Activated T-cell treated with anti-CD3 and anti-CD28 coated beads, Interleukin-2, amount 50 U/mL, for 48 hours (primary cell): ENCODE measurements at places on chromosomes 13 and 19.

- no peak for DNase-seq
These were observed 477 bp downstream of the PIP5K1C start for GRCh38 chr19:3699741-3700241.

DNA sequence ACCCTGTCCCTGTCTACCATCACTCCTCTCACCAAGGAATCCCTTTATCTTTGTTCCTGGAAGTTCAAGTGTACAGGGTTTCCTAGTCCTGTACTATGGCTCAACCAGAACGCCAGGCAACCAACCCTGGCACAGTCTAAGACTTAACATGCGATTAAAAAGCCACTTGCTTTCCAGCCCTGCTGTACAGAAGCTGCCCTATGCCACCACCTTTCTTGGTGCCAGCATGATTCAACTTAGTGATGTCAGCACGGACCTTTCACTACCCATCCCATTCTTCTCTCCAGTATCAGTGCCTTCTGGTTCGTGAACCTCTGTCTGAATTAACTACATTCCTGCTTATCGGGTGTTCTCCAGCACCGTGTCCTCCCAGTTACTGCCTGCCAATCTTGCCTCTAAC is 151.1 kb downstream of the KLF12 start:
- DNase-seq, result no peak

GRCh38 chr19:35098413-35099049 is 17.1 kb upstream of the FXYD3 start:
- DNase-seq, result no peak

- no peak for DNase-seq
These were observed 63.4 kb downstream of the EFNB2 start for GRCh38 chr13:106471957-106472543.

- no peak for DNase-seq
These were observed 18.4 kb downstream of the TEX29 start for GRCh38 chr13:111338841-111339240.

GRCh38 chr13:74597526-74597925 is 463.3 kb upstream of the KLF12 start:
- DNase-seq, result no peak

DNA sequence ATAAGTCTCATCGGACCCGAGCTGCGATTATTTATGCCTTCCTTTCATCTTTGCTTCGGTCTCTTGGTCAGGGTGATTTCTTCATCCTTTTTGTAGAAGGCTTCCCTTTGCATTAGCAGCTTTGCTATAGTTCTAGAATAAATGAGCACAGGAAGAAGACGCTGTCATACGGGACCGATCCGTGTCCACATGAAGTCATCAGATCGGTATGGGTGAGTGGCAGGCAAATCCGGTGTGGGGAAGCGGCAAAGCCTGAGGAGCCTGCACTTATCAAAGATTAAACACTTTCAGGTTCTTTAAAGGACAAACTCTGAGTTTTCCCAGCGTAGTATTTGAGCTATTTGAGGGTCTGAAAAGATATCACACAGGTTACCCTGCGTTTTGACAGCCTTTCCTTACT is 119.3 kb downstream of the IRS2 start:
- DNase-seq, result no peak

DNA sequence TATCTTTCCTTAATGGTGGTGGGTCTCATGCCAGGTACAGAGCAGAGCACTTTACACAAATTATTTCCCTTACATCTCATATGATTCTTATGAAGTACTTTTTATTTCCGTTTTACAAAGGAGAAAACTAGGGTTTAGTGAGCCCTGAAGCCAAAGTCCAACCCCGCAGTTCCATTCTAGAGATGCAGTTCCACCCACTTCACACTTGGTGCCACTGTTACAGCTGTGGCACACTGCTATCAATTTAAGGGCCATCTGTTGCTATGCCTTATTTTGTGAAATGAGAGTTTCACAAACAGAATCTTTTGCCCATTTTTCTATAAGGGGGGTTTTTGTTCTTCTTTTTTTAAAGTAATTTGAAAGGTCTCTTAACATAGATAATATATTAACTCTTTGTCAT is 12.9 kb downstream of the MIPEP start:
- DNase-seq, result no peak

GRCh38 chr19:7648265-7649014 is 11.5 kb downstream of the STXBP2 start:
- no peak for DNase-seq

- DNase-seq, result no peak
These were observed 39.6 kb downstream of the ZNRF4 start for GRCh38 chr19:5494773-5495172.

- DNase-seq, result no peak
These were observed 985 bp upstream of the ZNF266 start for GRCh38 chr19:9436358-9436757.

- DNase-seq, result no peak
These were observed 28.1 kb upstream of the POMP start for GRCh38 chr13:28630869-28631268.

DNA sequence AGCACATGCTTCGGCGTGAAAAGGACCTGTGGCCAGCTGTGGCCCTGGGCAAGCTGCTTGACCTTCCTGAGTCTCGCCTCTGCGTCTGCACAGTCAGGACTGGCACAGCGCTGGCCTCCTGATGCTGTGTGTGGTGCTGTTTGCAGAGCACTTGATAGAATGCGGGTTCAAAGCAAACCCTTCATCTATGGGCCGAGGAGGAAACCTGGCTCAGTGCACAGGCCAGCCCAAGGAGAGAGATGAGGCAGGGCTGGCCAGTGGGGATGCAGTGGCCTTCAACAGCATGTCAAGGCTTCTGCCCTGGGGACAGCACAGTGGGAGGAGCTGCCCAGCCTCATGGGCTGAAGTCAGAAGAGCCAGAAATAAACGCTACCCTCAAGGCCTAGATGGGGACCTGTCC is 21.3 kb upstream of the VSTM2B start:
- no peak for DNase-seq

- DNase-seq, result no peak
These were observed 62.9 kb upstream of the KLF2 start for GRCh38 chr19:16261584-16262368.

DNA sequence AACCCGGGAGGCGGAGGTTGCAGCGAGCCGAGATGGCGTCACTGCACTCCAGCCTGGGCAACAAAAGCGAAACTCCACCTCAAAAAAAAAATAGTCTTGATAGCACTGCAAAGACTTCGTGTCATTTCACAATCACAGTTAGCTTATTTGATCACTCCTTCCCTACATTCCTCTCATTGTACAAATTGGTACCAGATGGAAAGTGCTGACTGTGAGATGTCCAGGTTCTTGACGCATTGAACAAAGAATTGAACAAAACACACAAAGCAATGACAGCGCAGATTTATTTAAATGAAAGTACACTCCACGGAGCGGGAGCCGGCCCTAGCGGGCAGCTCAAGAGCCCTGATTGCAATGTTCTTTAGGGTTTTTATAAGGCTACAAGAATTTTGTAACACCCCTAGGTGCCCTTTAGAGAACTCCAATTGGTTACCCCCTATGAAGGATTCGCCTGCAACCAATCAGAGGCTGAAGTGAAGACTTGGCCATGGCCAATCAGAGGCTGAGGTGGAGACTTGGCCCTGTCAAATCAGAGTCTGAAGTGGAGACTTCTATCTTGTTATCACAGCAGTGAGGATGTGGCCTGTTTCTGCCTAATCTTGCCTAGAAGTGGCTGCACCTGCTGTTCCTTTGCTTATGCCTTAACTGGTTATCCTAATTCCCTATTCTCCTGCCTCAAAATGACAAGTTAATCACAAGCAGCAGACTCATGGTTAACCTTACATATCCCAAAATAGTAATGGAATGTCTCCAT is 16.7 kb downstream of the ZNF556 start:
- no peak for DNase-seq

GRCh38 chr13:112980434-112980833 is 11.4 kb downstream of the MCF2L start:
- DNase-seq, result no peak

DNA sequence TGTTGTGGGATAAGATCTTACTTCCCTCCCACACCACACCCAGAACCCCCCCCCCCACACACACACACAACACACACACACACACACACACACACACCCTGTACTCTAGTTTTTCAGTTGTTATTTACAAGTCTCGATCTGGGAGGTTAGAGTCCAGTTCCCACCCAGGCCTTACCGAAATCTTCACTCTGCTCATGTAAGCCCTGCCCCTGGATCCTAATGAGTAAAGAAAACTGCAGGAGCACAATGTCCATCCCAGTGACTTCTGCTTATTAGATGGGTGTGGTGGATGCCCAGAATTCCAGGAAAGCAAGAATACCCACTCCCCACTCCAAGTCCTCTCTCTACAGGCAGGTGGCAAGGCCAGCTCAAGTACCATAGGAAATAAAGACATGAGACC is 23.0 kb downstream of the STARD13 start:
- no peak for DNase-seq

GRCh38 chr19:4061683-4062418 is 4.8 kb downstream of the ZBTB7A start:
- DNase-seq, result no peak

DNA sequence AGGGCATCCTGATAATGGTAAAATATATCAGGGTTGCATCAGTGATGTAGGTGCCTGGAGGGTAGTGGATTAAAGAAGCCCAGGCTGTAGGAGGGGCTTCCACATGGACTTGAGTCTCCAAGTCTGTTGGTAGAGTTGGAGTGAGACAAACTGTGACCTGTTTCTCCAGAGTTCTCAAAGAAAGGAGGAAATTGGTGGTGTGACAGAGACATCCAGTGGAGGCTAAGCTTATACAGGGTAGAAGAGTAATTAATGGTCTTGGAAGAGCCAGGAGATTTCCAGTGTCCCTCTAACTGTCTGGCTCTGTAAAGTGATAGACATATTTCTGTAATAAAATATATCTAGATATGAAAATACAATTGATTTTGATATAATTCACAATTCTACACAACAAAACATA is 61.1 kb downstream of the GPC5 start:
- DNase-seq, result no peak

GRCh38 chr13:42950181-42950580 is 41.9 kb downstream of the EPSTI1 start:
- no peak for DNase-seq

DNA sequence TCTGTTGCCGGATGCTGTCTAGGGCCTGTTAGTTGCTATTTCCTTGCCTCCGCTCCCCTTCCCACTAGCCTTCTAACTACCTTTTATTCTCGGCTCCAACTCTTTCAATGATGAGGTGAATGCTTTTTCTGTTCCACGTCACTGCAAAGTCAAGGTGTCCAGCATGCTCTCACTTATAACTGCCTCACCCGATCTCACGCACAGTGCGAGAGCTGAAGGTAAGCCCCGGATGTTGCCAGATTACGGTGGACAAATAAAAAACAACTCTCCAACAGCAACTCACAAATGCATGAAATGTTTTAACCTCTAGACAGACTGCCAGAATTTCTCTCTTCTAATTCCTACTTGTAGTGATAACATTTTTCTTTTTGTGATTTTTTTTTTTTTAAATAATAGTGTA is 169.9 kb downstream of the STK24 start:
- no peak for DNase-seq

DNA sequence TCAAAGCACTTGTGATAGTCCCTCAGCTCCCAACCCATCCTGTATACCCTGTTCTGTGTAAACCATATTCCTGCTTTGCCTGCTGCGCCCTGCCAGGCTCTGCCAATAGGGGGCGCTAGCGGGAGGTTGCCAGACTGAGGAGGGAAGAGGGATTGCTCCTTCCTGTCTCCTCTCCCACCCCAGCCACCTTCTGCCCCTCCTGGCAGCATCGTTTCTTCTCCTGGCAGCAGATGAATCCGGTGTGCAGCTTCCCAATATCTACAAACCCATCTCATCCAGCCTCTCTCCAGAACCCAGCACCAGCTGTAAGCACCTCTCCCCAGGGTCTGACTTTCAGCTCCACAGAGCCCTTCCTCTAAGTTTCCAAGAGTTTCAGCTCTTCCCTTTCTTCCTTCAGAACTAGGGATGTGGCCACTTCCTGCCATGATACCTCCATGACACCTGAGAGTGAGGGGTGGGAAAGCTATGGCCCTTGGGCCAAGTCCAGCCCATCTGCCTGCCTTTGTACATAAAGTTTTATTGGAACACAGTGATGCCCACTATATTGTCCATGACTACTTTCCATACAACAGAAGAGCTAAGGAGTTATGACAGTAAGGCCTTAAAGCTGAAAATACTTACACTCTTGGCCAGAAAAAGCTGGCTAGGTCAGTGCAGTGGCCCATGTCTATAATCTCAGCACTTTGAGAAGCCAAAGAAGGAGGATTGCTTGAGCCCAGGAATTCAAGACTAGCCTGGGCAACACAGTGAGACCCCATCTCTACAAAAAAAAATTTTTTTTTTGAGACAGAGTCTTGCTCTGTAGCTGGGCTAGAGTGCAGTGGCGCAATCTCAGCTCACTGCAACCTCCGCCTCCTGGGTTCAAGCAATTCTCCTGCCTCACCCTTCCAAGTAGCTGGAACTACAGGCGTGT is 34.5 kb upstream of the ATP1A3 start:
- peak; percentile 70 for DNase-seq

GRCh38 chr19:8209462-8210378 is 550 bp downstream of the CERS4 start:
- DNase-seq, result peak; percentile 83

DNA sequence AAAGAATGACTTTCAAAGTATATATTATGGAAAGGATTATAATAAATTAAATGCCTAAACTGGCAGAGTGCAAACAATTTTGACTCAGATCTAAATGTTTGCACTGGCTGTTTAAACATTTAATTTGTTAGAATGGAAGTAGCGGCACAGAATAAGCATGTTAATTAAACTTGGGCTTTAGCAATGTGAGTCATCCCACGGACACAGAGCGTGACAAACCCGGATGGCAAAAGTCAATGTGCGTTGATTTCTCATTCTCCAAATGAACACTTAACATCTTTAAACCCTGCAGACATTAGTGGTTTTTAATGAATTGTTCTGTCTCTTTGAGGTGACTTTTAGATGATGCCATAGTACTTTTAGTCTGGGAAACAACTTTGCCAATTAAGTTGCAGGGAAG is 38.4 kb downstream of the PCDH8 start:
- no peak for DNase-seq

- DNase-seq, result no peak
These were observed 758.9 kb downstream of the LIG4 start for GRCh38 chr13:107456431-107456830.

DNA sequence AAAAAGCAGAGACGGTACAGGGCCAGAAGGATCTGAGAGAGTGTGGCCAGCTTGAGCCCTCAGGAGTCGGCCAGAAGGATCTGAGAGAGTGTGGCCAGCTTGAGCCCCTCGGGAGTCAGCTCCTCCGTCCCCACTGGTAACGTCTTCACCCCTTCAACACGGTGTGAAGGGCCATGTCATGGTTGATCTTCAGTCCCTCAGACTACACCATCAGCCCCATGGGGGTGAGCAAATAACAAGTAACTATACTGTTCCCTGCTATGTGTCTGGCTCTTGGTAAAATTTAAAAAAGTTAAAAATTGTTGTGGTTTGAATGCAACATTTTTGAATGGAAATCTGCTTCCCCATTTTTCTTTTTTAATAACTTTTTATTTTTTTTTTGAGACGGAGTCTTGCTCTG is 1.6 kb upstream of the ZNF8 start:
- DNase-seq, result no peak

DNA sequence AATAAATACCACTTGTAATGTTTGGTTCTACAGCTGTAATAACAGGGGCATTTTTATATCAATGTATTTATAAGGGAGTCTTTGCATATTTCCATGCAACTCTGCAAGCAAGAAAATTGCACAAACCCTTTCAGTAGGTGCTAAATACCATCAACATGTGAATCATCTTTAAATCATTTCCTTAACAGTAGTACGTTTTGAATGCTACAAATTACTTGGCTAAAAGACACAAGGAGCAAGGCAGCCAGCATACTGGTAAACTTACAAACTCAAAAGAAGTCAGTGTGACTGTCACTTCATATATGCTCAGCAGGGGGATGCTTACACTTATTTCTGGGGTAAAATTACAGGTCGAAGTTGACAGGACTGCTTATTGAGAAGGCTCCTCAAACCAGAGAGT is 402.4 kb downstream of the EFNB2 start:
- no peak for DNase-seq

GRCh38 chr13:78103936-78104335 is 185.3 kb upstream of the EDNRB start:
- no peak for DNase-seq
